ENCODE measurements at places on chromosomes 6 and 20.

DNA sequence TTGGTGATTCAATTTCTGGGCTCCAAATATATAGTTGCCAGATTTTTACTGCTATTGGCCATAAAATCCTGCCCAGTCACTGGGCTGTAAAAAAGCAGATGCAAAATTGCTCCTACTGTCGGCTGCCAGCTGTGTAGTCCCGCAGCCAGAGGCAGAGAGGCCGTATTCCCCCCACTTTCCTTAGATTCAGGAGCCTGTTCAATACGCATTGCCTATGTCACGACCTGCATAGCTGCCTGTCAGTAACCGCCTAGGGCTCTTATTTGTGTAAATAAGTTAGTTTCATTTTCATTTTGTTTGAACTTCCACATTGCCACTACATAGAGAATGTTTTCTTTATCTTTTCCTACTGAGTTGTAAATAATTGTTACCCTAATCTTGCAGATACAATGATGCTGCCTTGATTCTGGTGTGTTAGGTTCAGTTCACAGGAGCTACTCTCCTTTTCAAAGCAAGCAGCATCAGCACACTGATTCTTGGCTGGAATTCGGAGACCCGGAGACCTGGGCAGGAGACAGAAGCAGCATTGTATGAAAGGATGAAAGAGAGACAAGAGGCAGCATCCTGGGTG lies 46.0 kb upstream of the UST start:
- DNase-seq: no peak

GRCh38 chr6:39208223-39208739 lies 21.0 kb downstream of the KCNK5 start:
- DNase-seq: no peak

GRCh38 chr20:43187476-43188233 lies 2.1 kb downstream of the PTPRT start:
- DNase-seq: peak; percentile 72

- peak; percentile 71 for DNase-seq
These were observed 372.6 kb downstream of the UTRN start for GRCh38 chr6:144657691-144658090.

- DNase-seq: peak; percentile 28
These were observed 72.1 kb downstream of the MAP3K5 start for GRCh38 chr6:136720045-136720770.

- no peak for DNase-seq
These were observed 18.5 kb downstream of the CITED2 start for GRCh38 chr6:139355777-139356445.

GRCh38 chr6:36685926-36686667 lies 7.6 kb downstream of the CDKN1A start:
- no peak for DNase-seq
